Frontal cortex (tissue), 4 donors: ENCODE measurements at places on chromosomes 1 and 21. TPM values are rescaled to one million over a fixed set of nuclear protein-coding genes. Genes with fewer than 3 reads are reported as not detected.

Gene ALG14
- 3.7 TPM for total RNA-seq

Gene FTCD
- 0.41 TPM for total RNA-seq

Gene FAM229A
- 2.0 TPM for total RNA-seq

Gene NCF2
- 4.9 TPM for total RNA-seq

Gene FCGR3A
- total RNA-seq: 2.9 TPM
